ENCODE measurements at places on chromosomes 2 and 18.

- no peak for DNase-seq
Measured at GRCh38 chr2:144666032-144666431, 146.1 kb upstream of the ZEB2 start.

DNA sequence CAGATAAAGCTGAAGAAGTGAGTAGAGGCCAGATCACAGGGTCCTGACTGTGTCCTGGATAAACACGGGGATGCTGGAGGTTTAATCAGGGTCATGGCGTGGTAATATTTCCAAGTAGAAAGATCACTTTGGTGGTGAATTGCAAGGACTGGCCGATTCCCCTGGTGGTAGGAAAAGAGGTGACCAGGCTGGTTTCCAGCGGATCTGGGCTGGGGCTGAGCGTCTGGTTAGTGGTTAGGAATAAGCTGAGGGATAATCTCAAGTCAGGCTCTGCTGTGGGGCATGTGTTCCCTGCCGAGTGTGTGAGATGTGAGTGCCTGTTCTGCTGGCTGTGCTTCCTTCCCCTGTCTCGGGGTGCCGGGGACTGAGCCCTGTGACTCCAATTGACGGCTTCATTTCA lies 484.0 kb downstream of the TSN start:
- DNase-seq: no peak

- DNase-seq: no peak
Measured at GRCh38 chr2:109290887-109291643, 162.1 kb downstream of the SH3RF3 start.

GRCh38 chr2:100289020-100289419 lies 33.3 kb downstream of the LONRF2 start:
- no peak for DNase-seq

- DNase-seq: no peak
Measured at GRCh38 chr2:65317841-65318240, 90.2 kb downstream of the ACTR2 start.

- DNase-seq: no peak
Measured at GRCh38 chr2:109142416-109143210, 13.6 kb downstream of the SH3RF3 start.

GRCh38 chr2:104836265-104836664 lies 17.6 kb upstream of the POU3F3 start:
- DNase-seq: no peak

DNA sequence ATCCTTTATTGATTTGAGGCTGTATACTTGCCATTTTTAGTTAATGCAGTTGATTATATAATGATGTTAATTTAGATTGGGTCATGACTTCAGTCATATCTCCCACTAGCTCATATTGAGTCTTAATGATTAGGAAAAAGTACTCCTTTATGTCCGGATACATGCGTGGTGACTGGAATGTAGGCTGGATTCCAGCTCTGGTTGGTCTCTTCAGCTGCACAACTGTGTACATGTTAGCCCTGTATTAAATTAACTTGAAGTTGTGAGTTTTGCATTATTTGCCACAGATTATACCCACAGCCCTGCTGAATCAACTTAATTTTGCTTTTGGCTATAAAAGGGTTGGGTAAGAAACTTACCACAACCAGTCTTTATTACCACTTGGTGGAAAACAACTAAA lies 22.5 kb downstream of the MOB4 start:
- DNase-seq: no peak

All from activated CD4-positive, CD25-positive, alpha-beta regulatory T cell treated with anti-CD3 and anti-CD28 coated beads, Interleukin-2, amount 50 U/mL, for 16 hours (primary cell).